ACHN (cell line): ENCODE measurements at places on chromosomes 6 and 20.

DNA sequence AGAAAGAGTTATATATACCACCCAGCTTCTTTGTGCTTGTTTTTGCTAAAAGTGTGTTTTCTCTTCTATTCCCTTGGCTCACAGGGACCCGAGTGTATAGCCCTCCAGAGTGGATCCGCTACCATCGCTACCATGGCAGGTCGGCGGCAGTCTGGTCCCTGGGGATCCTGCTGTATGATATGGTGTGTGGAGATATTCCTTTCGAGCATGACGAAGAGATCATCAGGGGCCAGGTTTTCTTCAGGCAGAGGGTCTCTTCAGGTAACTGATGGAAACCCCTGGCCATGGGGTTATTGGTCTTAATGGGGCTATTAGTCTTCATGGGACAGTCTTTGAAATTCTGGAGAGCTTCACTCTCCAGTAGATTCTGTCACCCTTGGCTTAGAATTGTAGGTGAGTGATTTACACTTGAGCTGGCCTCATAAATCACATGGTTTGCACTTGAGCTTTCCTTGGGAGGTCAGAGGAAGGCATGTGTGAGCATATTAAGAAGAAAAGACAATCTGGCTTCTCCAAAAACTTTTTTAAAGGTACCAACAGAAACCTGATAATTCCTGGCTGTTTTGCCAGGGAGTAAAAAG is 3.0 kb downstream of the PIM1 start:
- DNase-seq, result no peak

GRCh38 chr6:135506270-135506997 is 8.9 kb upstream of the AHI1 start:
- DNase-seq, result peak; percentile 48

DNA sequence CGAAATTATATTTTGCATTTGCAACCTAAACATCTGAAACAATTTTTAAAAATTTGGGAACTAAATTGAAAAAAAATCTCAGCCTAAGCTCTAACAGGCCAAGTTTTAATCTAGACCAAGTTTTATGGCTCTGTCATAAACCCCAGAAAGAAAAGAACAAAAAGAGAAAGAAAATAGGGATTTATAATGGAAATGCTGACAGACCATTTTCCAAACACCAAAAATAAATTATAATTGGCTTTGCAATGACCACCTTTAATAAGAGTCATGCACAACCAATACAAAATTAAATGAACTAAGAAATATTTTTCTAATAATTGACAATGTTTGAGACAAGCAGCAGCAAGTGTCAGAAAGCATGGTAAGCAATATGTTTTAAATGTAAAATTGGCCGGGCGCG is 72.6 kb downstream of the WDR27 start:
- no peak for DNase-seq

DNA sequence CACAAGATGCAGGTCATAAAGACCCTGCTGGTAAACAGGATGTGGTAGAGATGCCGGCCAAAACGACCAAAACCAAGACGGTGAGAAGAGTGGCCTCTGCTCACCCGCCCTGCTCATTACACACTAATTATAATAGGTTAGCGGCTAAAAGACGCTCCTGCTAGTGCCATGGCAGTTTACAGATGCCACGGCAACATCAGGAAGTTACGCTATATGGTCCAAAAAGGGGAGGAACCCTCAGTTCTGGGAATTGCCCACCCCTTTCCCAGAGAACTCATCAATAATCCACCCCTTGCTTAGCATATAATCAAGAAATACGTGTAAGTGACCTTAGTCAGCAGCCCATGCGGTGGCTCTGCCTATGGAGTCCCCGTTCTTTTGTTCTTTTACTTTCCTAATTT is 17.6 kb downstream of the BHLHE23 start:
- no peak for DNase-seq
